ENCODE measurements at places on chromosomes 1 and 21.

DNA sequence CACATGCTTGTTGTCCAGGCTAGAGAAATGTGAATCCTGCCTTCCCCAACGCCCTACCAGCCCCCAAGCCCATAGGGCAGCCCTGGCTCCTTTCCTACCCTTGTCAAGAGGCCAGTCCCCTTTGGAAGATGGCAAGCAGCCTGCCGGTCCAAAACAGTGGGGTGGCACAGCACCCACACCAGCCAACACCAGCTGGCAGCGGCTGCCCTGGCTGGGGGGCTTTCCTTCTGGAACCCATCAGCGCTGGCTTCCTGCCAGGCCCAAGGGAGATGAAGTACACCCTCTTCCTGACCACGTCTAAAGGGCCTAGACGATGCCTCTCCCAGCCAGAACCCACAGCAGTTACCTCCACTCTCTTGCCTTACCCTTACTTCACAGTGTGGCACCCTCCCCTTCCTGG, 24.2 kb downstream of the KCNN3 start:
- no peaks in the 10 kb centered on the region for H3K36me3 ChIP-seq
- peaks cover 26% of the 10 kb centered on the region for H3K4me1 ChIP-seq
- no peak overlapping the region for H3K4me3 ChIP-seq
- H3K27ac ChIP-seq, result no peak overlapping the region
- no peaks in the 10 kb centered on the region for H3K27me3 ChIP-seq

DNA sequence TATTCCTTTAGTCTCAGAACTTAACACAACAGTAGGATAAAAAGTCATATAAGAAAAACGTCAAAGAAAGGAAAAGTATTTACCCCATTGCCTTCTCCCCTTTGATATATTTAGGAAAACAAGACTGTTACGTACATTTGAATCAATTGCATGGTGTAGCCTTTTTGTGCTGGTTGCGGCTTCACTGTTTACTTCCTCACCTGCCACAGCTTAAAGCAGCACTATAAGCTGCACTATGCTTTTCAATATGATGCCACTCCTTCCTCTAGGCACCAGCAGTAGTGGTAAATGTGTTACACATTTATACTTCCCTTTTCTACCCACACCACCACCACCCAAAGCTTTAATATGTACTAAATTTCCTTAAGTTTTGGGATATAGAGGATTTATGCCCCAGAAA, 111.1 kb downstream of the ATP1B1 start:
- no peak overlapping the region for H3K27ac ChIP-seq
- no peak for DNase-seq
- H3K4me3 ChIP-seq, result no peak overlapping the region
- no peaks in the 10 kb centered on the region for H3K36me3 ChIP-seq
- H3K27me3 ChIP-seq, result no peaks in the 10 kb centered on the region

DNA sequence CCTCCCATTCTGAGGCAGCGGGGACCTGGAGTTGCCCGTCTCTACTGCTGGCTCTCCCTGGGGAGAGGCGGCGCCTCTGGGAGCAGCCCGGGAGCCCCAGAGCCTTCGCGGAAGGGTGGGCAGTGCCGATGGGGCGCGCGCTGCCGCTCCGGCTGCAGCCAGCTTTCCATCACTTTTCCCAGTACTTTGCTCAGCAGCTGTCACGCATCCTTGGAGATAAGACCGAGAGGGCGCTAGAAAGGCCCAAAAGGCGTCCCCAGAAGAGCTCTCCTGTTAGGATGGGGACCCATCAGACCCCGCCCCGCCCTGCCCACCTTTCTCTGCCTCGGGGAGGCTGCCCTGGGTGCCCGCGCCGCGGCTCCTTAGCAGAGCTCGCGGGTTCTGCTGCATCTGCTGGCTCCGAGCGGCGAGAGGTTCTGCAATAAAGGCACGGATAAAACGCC, 534 bp downstream of the KCNH1 start:
- H3K4me1 ChIP-seq, result peaks cover 3% of the 10 kb centered on the region
- DNase-seq, result no peak
- H3K36me3 ChIP-seq, result no peaks in the 10 kb centered on the region
- peak overlapping the region; percentile 56 for H3K4me3 ChIP-seq
- H3K27ac ChIP-seq, result no peak overlapping the region

DNA sequence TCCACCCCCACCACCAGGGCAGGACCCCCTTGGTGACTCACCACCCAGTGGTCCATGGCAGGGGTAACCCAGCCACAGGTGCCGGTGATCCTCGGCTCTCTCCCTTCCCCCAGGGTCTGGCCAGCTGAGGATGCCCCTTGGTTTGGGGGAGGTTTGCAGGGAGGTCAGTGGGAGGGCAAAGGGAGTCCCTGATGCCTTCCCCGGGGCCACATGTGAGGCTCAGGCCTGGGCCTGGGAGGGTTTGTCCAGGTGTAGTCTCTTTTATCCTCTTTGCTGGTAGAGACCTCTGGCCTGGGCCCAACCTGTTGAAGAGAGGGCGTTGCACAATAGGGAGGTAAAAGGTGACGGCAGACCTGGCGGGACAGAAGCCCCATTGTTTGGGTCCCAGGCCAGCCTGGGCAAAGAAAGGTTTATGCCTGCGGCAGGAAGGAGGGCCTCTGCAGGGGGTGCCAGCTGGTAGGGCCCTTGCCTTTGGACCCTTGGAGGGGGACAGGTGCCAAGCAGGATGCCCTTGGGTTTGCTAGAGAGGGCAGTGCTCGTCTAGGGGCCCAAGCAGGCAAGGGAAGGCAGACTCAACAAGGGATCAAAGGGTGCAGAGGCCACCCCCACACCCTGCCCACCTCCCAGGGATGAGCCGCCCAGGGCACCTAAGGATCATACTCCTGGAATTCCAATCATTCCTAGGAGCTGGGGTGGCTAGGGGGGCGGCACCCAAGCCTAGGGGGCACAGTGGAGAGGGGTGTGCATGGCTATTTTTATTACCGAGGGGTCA, 760 bp upstream of the TINAGL1 start:
- no peaks in the 10 kb centered on the region for H3K36me3 ChIP-seq
- H3K4me1 ChIP-seq, result peaks cover 6% of the 10 kb centered on the region
- H3K27ac ChIP-seq, result no peak overlapping the region
- no peak overlapping the region for H3K4me3 ChIP-seq

GRCh38 chr1:221761354-221762002, 19.6 kb upstream of the DUSP10 start:
- no peaks in the 10 kb centered on the region for H3K27me3 ChIP-seq
- H3K36me3 ChIP-seq, result no peaks in the 10 kb centered on the region
- H3K27ac ChIP-seq, result no peak overlapping the region
- no peaks in the 10 kb centered on the region for H3K4me1 ChIP-seq
- H3K4me3 ChIP-seq, result no peak overlapping the region
- no peak for DNase-seq
